ENCODE measurements at places on chromosomes 3 and 15. TPM values are rescaled to one million over a fixed set of nuclear protein-coding genes. Genes with fewer than 3 reads are reported as not detected.

The C3orf33 gene
- polyA plus RNA-seq: 2.5 TPM

The GPR87 gene
- polyA plus RNA-seq: not detected

The LYZL4 gene
- polyA plus RNA-seq: not detected

The FOXB1 gene
- polyA plus RNA-seq: not detected

The CACNA1D gene
- polyA plus RNA-seq: 0.07 TPM

The FAM3D gene
- not detected for polyA plus RNA-seq

The C3orf85 gene
- polyA plus RNA-seq: not detected

The GOLGA8R gene
- polyA plus RNA-seq: 0.74 TPM

The NT5DC2 gene
- 154 TPM for polyA plus RNA-seq

The RBPMS2 gene
- polyA plus RNA-seq: 1.3 TPM

The REC114 gene
- not detected for polyA plus RNA-seq

The SI gene
- not detected for polyA plus RNA-seq

The MLF1 gene
- polyA plus RNA-seq: 10.1 TPM

The CCRL2 gene
- polyA plus RNA-seq: 0.16 TPM

- no peak for DNase-seq
Measured at GRCh38 chr15:71508081-71508682, 302.2 kb upstream of the NR2E3 start.

GRCh38 chr15:76376029-76376428 lies 39.5 kb downstream of the ISL2 start:
- DNase-seq: no peak

- peak; percentile 67 for DNase-seq
Measured at GRCh38 chr15:55916666-55917409, 76.6 kb downstream of the NEDD4 start.

DNA sequence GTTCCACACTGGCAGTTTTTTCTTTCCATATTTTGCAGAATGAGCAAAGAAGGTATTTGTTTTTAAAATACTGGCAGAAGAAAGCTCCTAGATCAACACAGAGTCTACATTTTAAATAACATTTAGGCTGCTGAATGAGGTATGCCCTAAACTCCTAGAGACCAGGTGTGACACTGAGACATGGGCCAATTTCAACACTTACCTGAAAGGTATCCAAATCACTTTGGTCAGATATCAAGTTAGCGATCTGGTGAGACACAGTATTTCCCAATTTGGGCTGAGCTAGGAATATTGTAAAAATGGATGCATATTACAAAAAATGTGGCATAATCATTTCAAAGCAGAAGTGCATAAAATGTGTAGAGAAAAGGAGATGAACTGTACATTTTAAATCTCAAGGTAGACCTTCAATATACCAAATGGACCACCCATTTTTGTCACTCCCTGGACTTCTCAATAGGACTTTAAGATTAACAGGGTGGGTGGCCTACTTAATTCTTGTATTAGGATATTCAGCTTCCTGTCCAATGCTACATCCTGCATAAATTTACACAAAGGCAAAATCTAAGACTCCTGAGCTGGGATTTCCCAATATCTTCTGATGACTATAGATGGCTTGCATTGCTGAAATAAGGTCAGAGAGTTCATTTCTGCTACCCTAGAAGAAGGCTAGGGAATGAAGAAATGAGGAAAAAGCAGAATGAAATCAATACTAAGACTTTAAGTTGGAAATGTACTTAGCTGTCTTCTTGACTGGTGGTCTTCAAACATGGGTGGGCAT lies 487.8 kb downstream of the FOXP1 start:
- DNase-seq: no peak

DNA sequence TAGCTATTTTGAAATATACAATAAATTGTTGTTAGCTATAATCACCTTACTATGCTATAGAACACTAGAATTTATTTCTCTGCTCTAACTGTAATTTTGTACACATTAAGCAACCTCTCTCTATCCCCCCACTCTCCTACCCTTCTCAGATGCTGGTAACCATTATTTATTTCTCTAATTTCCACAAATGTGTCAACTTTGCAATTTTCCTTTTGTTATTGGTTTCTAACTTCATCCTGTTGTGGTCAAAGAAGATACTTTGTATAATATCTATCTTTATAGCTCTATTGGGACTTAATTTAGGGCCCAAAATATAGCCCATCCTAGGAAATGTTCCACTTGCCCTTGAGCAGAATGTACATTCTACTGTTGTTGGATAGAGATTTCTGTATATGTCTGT lies 229.3 kb downstream of the SATB1 start:
- no peak for DNase-seq

- DNase-seq: no peak
Measured at GRCh38 chr3:68139897-68140296, 485.5 kb upstream of the SUCLG2 start.

DNA sequence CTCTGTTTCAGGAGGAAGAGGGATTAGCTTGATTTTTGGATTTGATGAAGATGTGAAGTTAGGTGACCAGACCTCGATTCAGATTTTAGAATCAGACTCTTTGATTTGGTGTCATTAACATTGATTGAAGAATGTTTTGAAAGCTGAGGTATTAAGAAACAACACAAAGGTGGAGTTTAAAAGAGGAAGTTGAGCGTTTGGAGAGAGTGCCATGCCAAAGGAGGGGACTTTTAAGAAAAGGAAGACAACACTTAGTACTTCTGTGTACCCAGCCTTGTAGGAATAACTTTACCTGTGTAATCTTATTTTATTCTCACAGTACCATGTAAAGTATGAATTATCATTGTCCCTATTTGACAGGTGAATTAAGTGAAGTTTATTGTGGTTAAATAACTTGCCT lies 34.4 kb downstream of the PPARG start:
- no peak for DNase-seq

GRCh38 chr3:43001094-43001553 lies 22.0 kb downstream of the GASK1A start:
- peak; percentile 87 for DNase-seq

GRCh38 chr15:89361451-89362202 lies 27.0 kb upstream of the POLG start:
- peak; percentile 11 for DNase-seq

DNA sequence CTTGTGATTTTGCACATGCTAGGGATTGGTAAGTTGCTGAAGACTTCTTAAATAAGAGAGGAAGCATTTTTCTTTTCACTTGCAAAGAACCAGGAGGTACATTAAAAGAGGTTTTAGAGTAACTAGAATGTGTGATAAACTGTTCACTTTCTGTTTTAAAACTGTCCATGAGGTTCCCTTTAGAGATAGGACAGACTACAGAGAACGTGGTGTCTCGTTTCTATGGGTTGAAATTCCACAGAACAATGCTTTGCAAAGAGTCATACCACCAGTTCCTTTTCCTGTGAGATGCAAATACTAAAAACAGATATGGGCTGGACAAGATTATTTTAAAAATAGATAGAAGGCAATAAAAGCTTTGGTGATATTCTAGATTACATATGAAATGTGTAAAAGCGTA lies 372.8 kb downstream of the TIGIT start:
- DNase-seq: no peak

GRCh38 chr3:139732729-139733128 lies 55.0 kb upstream of the NMNAT3 start:
- DNase-seq: no peak

DNA sequence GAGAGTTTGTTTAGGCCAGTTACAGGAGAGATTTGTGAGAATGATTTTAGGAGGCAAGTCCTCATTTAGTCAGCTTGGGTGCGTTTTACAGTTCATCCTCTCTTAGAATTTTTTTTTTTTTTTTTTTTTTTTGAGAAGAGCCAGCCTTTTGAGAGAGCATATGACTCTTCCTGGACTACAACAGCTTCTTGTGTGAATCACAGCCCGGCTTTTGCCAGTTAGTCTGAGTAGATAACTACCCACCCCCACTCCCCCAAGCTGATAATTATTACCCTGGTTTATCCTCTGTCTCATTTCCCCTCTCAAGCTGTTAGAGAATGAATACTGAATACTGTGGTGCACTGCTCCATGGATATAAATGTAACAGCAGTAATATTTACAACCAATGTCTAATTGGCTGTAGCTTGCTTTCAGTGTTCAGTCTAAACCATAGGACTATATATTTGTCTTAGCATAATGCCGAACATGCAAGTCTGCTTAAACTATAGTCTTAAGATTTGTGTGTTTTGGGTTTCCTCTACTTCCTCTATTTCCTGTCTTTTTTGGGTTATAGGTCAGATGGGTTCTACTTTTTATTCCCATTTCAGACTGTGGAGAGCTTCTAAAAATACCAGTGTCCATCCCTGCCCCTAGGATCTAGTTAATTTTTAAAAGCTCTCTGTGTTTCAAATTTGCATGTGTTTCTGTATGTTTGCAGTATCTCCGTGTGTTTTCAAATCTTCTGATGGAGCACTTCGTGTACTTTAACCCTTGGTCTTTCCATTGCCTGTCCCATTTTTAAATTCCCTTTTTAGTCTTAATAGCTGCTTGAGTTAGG lies 8.0 kb downstream of the CHD2 start:
- peak; percentile 55 for DNase-seq

- DNase-seq: no peak
Measured at GRCh38 chr3:174120997-174121396, 723.5 kb downstream of the NLGN1 start.

GRCh38 chr3:73727117-73727821 lies 102.5 kb upstream of the PDZRN3 start:
- no peak for DNase-seq

GRCh38 chr3:61029194-61029593 lies 222.1 kb downstream of the FHIT start:
- DNase-seq: no peak

DNA sequence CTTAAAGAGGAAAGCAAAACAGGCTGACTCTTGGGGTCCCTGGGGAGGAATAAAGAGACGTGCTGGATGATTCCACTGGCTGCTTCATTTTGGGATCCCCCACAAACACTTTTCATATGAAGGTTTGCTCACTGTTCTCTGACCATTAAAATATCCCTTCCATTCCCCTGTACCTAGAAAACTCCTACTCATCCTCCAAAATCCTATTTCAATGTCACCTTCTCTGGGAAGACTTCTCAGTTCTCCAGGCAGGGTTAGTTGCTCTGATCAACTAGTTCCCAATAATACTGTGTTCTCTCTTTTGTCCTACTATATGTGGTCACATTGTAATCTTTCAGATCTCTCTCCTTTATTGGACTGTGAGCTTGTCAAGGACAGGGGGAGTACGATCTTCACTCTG lies 19.0 kb downstream of the LARP6 start:
- DNase-seq: no peak

- DNase-seq: no peak
Measured at GRCh38 chr3:147702509-147702908, 293.3 kb downstream of the ZIC1 start.

GRCh38 chr15:75208501-75209288 lies 7.0 kb downstream of the C15orf39 start:
- no peak for DNase-seq

DNA sequence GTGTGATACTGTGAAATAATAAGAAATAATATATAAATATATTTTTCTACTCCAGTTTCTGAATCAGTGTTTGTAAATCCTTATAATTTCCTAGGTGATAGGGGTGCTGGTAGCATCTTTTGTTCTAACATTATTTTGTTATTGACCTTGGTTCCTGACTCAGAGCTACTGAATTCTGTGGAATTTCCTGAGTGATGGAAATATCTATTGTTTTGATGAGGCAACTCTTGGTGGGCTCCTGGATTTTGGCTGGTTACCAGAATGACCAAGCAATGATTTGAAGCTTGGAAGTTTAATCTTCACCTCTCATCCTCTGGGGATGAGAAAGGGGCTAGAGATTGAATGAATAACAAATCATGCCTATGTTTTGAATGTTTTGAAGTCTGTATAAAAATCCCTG lies 377.3 kb downstream of the LPP start:
- DNase-seq: no peak

DNA sequence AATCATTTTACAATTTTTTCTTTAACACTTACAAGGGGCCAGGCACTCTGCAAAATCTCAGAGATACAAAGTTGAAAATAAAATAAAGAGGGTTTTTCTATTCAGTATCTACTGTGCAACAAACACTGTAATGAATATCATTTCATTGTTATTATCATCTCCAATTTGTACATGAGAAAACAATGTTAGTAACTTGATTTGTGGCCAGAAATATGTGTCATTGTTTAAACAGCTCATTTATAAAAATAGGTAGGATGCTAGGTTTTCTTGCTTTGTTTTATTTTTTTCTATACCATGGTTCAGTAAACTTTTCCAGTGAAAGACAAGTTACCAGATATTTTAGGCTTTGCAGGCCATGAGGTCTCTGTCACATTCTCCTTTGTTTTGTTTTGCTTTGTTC lies 318.1 kb upstream of the UBE2E2 start:
- DNase-seq: no peak

GRCh38 chr3:72111265-72112205 lies 326.6 kb upstream of the PROK2 start:
- DNase-seq: no peak

- DNase-seq: no peak
Measured at GRCh38 chr15:42932833-42933515, 12.4 kb upstream of the TTBK2 start.

GRCh38 chr3:123876858-123877257 lies 7.3 kb downstream of the MYLK start:
- no peak for DNase-seq

DNA sequence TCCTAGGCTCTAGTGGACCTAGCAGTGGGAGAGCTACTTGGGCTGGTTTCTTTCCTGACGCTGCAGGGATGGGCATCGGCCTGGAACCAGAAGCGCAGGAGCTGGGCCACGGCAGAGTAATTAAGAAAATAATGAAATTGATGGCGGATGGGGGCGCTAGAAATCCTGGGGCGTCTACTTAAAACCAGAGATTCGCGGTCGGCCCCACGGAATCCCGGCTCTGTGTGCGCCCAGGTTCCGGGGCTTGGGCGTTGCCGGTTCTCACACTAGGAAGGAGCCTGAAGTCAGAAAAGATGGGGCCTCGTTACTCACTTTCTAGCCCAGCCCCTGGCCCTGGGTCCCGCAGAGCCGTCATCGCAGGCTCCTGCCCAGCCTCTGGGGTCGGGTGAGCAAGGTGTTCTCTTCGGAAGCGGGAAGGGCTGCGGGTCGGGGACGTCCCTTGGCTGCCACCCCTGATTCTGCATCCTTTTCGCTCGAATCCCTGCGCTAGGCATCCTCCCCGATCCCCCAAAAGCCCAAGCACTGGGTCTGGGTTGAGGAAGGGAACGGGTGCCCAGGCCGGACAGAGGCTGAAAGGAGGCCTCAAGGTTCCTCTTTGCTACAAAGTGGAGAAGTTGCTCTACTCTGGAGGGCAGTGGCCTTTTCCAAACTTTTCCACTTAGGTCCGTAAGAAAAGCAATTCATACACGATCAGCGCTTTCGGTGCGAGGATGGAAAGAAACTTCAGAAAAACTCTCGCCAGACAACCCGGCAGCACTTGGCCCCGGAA lies 6.1 kb downstream of the SOX14 start:
- DNase-seq: no peak

DNA sequence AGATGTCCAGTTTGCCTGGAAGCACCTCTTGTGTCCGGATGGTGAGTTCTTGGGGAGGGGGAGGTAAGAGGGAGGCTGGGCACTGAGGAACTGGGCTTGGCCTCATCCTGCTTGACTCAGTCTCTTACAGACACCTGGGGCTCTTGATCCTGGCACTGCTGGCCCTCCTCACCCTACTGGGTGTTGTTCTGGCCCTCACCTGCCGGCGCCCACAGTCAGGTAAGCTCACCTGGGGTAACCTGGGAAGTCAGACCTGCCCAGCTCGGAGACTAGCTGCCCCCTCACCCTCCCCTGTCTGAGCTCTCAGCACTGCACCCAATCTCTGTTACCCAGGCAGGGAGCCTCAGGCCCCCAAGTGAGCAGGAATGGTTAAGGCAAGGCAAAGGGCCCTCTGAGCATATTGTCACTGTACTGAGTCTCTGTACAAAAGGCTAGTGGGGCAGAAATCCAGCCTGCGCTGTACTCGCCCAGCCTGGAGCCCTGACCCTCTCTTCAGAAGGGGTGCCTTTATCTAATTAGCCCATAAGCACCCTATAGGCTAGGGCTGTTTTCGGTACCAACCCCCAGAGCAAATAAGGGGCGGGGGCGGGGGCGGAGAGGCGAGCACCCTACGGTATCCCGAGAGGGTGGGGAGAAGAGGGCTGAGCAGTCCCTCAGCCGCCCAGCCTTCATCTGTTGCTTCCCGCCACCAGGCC lies 2.2 kb upstream of the IL17RC start:
- DNase-seq: no peak

Measured in AG04450 (cell line).